ENCODE measurements at places on chromosomes 11 and 22.

DNA sequence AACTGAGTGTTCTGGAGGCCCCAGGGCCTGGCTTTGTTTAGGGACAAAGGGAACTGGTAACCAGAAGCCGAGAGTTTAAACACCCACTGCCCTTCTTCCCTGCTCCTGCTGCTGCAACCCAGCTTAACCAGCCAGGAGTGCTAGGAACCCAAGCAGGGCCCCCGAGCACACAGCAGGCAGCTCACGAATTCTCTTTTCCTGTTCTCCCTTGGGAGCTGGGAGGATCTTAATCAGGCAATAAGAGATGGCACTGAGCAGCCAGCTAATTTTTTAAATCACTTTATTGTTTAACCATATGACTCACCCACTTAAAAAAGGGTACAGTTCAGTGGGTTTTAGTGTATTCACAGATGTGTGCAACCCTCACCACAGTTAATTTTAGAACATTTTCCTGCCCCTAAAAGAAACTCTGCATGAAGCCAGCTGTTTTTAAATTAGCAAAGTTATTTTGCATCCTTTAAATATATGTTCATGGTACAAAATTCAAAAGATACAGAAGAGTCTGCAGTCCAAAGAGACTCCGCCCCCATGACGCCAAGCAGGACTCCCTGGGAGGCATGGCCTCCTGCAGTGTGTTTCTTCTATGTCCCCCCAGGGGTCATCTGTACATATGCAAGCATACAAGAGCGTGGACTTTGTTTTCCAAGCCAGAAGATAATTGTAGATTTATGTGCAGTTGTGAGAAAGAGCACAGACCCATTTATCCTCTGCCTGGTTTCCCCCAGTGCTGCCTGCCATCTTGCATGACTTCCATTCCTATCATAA is 18.9 kb upstream of the PPP6R3 start:
- DNase-seq, result no peak

DNA sequence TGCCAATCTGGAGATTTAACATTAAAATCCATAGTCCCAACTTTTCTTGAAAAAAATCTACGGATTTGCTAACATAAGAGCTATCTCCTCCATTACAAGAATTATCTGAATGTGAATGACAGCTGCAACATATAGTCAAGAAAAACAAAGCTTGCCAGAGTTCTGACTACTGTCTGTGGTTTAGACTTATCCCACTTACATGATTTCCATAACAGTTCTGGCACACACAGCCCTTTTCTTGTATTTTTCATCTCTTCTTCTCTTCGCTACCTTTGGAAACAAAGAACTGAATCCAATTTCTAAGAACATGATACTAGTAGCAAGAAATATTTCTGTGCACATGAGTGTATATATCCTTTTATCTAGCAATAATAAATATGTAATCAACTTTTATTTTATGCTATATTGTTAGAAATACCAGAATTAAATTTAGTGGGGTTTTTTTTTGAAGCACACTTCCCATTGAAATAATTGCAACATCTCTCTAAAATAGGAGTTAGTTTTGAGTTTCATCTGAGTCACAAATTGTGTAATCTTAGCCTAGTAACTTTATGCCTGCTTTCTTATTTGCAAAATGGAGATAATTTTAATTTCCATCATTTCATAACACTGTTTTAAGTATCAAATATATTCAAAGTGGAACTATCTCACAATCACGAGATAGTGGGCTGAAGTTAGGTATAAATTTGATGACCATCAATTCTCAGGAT is 1217.6 kb downstream of the JRKL start:
- DNase-seq, result no peak

- peak; percentile 39 for DNase-seq
Measured at GRCh38 chr22:40178417-40179409, 988 bp downstream of the TNRC6B start.

GRCh38 chr11:106070606-106071005 is 6.5 kb downstream of the KBTBD3 start:
- no peak for DNase-seq

- DNase-seq, result no peak
Measured at GRCh38 chr11:125315079-125315740, 150.7 kb downstream of the PKNOX2 start.
